Activated CD4-positive, alpha-beta T cell treated with anti-CD3 and anti-CD28 coated beads, Interleukin-10, Interleukin-2, amounts not matched to agents 100 ng/mL and 50 ng/mL, durations not matched to agents 16 hours and 8 hours (primary cell): ENCODE measurements at places on chromosomes 6 and 20.

GRCh38 chr6:15337582-15337981 is 91.7 kb downstream of the JARID2 start:
- DNase-seq, result no peak

DNA sequence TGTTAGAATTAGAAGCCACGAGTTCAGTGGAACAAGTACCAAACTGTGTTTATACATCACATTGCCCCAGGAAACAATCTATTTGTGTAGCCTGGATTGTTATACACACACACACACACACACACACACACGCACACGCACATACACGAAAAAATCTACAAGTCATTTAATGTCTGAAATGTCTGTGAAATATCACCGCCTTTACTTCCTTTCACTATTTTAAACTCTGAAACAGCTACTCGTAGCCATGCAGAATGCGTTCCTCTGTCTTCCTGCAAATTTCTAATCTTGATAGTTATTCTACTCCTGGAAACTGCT is 84.4 kb upstream of the SCAF8 start:
- no peak for DNase-seq

GRCh38 chr20:58173091-58173490 is 55.4 kb downstream of the ANKRD60 start:
- DNase-seq, result no peak

- DNase-seq, result no peak
Measured at GRCh38 chr6:144336900-144337299, 51.8 kb downstream of the UTRN start.

DNA sequence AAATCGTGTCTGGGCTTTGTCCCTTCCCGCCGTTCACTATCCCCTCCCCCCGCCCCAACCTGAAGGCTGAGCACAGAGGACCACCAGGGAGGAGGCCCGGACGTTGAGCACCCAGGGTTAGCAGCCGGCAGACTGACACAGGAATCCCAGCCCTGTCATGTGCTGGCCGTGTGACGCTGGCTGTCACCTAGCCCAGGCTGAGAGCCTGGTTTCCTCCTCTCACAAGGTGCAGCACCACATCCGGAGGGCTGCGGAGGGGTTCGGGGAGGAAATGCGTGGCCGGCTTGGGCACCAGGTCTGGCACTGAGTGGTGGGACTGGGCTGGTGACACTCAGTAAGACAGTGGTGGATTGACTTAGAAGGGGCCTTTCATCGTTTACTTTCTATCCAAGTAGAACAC is 4.6 kb upstream of the LSM14B start:
- DNase-seq, result peak; percentile 65

GRCh38 chr20:63578224-63579016 is 4.4 kb upstream of the HELZ2 start:
- DNase-seq, result no peak

- DNase-seq, result no peak
Measured at GRCh38 chr6:35094183-35094582, 47.0 kb downstream of the TCP11 start.

DNA sequence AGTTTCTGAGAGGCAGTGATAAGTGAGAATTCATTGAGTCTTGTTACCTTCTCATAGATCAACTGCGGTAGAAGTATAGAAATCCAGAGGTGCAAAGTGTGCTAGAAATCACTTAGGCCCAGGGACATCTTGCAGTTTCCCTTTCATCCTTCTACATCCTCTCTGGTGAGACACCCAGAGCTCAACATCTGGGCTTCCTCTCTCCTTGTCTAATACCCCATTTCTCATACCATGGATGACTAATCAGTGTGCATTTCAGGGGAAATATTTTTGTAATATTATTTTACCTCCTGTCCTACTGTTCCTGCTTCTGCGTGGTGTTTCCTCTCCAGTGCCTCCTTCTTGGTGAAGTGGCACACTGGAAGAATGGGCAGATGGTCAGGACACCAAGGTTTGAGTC is 322.4 kb downstream of the TFAP2B start:
- DNase-seq, result no peak

GRCh38 chr20:45629496-45630100 is at the start of gene WFDC10A:
TSS of gene WFDC10A (plus strand) at chr20:45629739. CDS start at chr20:45629814, 75 bp downstream.
- DNase-seq, result peak; percentile 46

GRCh38 chr6:158050955-158051354 is 69.3 kb downstream of the SYNJ2 start:
- no peak for DNase-seq

GRCh38 chr6:4301871-4302270 is 166.5 kb upstream of the ECI2 start:
- no peak for DNase-seq

GRCh38 chr6:1687402-1687801 is 77.7 kb downstream of the FOXC1 start:
- DNase-seq, result no peak

DNA sequence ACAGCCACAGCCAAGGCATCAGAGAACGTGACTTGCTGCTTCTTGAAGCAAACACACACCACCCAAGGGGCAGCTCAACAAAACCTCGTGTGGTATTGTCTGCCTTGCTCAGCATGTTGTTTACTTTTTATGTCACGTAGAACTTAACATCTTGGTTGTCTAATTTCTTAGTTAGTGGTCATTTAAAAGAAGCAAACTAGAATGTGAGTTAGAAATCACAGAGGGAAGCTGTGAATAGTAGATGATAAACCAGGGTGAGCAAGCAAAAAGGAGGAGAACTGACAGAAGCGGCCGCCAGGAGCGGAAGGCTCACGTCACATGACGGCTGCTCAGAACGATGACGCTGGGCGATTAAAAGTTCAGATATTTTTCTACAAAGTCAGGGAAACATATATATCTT is 51.5 kb upstream of the KIF25 start:
- no peak for DNase-seq

DNA sequence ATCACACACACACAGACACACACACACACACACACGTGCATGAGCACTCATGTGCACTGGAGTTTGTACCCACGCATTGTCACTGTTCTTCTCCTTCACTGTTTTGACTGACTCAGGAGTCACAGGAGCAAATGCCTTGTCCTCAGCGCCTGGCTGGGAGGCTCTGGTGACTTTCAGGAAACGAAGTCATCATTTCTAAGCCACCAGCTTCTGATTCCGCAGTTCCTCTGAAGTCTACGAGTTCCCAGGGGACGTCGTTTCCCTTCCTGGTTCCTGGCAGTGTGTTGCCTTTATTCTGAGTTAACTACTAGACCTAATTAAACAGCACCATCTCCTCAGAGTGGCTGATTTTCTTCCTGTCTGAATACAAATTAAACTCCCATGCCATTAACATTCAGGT is 82.2 kb upstream of the PMEPA1 start:
- DNase-seq, result no peak

- no peak for DNase-seq
Measured at GRCh38 chr6:89997456-89998445, 103.5 kb downstream of the GJA10 start.

DNA sequence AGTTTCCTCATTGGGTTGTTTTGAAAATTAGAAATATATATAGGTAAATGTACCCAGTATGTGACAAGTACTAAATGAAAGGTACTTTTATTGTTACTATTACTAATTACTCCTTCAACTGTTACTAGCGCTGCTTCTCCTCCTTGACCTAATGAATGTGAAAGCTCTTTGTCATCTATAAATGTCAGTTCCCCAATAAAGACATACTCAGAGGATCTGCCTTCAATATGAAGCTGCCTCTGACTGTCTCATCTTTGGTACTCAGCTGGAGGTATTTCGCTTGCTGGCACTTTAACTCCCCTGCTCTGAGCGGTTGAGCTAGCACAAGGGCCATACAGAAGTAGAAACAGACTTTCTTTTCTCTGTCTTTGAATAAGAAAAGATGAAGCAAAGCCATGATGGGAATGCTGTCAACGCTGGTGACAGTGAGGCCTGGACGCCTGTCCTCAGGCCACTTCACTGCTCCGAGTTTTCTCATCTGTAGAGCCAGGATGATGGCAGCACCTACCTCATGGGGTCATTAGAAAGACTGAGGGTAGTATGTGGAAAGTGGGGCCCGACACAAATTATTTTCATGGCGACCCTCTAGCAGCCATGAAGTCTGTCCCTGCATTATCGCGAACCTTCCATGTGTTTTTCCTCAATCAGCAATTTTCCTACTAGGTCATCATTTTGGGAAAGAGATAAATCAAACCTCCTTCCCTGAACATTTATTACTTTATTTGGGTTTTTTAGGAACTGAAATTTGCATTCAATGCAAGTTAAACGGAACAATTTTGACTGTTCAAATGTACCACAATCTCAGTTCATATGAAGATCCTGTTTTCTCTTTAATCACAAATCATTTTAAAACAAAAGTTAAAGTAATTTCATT is 55.9 kb upstream of the SNX9 start:
- DNase-seq, result no peak

DNA sequence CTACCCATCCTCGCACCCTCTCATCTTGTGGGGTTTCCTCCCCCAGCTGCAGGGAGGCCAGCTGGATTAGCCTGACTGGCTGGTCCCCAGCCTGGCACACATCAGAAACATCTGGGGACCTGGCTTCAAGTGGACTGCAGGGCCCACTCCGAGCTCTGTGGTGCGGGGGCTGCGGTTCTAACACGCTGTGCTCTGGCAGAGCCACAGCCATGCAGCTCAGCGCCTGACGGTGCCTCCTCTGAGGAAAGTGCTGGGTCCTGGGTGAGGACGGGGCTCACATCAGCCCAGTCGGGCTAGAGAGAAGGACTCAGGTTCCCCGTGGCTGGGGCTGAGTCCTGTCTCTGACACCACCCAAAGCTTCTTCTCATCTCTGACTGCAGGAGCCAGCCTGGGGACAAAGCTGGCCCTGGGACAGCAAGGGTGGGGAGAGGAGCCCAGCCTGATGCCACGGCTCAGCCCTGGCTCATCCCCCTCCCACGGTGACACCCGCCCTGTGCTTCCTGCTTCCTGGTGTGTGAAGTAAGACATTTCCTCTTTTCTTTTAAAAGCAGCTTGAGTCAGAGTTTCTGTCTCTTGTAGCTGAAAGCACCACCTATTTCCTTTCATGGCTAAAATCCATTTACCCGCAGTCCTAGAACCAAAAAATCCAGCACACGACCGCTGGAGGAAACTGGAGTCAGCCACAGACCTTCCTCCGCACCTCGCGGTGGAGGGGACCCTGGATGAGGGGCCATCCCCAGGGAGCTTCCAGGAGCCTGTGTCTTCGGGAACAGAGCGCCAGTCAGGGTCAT is 127.4 kb upstream of the AFDN start:
- DNase-seq, result peak; percentile 81

GRCh38 chr6:110044622-110045021 is 66.5 kb downstream of the GPR6 start:
- no peak for DNase-seq

DNA sequence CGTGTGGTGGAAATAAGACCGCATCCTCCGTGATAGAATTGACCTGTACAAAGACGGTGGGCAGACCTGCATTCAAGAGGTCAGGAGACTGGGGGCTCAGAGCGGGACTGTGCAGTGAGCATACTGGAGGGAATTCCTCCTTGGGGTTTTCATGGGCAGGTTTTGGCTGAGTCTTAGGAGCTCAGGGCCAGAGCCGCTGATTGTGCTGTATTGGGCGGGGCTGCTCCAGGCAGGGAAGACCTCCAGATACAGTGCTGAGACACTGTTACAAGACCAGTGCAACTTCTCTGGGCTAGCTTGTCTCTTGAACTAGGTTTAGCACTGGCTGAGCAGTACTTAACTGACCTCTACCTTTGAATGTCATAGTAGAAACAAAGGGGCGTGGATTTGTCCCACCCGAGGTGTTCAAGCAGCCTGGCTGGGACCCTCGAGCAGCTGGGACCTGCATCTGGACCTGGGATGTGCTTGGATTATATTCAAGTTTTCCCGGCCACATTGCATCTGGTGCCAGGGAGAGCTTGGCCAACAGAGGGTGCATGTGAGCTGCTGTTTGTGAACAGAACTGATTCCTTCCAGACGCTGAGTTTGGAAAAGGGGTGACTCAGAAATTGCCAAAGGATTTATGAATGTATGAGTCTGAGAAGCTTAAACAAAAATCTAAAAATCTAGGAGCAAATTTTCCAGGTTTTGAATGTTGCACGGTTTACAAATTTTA is 33.4 kb upstream of the SLC22A1 start:
- DNase-seq, result no peak

DNA sequence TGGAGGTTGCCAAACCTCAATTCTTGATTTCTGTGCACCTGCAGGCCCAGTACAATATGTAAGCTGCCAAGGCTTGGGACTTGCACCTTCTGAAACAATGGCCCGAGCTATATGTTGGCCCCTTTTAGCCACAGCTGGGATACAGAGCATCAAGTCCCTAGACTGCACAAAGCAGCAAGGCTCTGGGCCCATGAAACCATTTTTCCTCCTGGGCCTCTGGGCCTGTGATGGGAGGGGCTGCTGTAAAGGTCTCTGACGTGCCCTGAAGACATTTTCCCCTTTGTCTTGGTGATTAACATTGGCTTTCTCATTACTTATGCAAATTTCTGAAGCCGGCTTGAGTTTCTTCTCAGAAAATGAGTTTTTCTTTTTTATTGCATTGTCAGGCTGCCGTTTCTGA is 40.5 kb upstream of the SLC35F1 start:
- no peak for DNase-seq

DNA sequence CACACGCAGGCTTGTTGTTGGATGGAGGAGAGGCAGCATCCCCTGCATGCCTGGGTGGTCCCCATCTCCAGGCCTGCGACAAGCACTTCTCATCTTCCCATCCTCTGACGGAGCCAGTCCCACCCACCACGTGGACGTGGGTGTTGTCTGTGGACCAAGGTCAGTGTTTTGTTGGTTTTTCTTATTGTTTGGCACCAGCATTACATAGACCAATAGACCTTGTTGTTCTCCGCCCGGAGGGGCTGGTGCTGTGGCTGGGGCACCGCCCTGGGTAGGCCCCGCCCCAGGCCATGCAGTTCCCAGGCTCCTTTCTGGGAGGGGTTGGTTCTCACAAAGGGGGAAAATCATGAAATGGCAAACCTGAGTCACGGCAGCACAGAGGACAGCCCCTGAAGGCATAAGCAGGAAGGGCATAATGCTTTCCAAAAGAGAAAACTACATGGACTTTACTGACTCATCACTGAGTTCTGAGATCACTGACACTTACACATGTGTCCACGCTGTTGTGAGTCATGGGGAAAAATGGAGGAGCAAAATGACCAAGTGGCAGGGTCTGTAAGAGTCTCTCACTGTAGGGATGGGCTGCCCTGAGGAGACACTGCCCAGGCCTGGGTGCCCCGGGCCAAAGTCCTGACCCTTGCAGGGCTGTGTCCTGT is 90.8 kb downstream of the THBS2 start:
- DNase-seq, result no peak

GRCh38 chr6:158338311-158339112 is 26.2 kb downstream of the TULP4 start:
- DNase-seq, result no peak
